Astrocyte (in vitro differentiated cells and primary cell): ENCODE measurements at places on chromosomes 16 and 17. TPM values are rescaled to one million over a fixed set of nuclear protein-coding genes. Genes with fewer than 3 reads are reported as not detected.
A peak's percentile ranks its signal among the peaks of the same experiment; 100 is the strongest.

DNA sequence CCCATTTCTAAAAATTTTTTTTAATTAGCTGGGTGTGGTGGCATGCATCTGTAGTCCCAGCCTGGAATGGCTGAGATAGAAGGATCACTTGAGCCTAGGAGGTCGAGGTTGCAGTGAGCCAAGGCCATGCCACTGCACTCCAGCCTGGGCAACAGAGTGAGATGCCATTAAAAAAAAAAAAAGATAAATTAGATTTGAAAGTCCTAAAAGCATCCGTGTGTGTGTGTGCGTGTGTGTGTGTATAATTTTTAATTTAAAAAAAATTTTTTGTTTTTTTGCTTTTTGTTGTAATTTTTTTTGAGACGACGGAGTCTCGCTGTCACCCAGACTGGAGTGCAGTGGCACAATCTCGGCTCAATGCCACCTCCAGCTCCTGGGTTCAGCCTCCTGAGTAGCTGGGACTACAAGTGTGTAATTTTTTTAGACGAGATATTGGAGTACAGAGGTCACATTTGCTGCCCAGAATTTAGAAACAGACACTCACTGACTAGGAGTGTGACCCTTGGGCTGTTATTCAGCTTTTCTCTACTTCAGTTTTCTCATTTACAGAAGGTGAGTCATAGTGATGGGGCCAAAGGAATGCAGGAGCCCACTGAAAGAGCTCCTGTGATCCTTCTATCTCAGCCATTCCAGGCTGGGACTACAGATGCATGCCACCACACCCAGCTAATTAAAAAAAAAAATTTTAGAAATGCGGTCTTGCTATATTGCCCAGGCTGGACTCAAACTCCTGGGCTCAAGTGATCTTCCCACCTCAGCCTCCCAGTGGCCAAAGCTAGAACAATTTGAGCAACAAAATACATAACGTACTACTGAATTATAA lies 25.5 kb upstream of the TBX4 start:
- no peaks in the 10 kb centered on the region for H3K27me3 ChIP-seq
- DNase-seq, result peak; percentile 34
- no peak overlapping the region for H3K27ac ChIP-seq

DNA sequence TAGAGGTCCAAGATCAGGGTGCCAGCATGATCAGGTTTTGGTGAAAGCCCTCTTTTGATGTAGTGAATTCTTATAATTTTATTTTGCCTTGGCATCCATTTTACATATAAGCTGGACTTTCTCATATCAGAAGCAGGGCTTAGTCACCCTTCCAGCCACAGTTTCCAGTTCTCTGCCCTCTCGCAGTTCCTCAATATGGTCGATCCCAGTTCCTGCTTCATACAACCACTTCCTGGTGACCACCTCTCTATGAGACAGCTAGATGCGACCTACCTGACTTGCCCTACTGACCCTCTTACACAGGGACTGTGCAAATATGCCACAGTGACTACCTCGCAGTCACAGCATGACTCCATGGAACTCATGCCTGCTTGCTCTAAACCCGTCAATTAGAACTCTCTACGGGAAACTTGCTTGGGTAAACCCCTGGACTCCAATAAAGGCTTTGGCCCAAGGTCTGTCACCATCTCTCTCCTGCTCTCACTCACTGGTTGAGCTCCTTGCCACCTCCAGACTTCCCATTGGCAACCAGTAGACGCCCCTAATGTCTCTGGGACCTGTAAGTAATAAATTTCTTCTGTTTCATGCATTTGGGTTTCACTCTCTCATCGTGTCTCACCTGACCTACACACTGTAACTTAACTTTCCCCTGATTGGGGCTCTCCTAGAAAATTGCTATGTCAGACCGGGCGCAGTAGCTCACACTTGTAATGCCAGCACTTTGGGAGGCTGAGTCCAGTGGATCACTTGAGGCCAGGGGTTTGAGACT lies 21.4 kb downstream of the CD300LG start:
- no peak overlapping the region for H3K4me3 ChIP-seq
- H3K27ac ChIP-seq, result no peak overlapping the region
- no peaks in the 10 kb centered on the region for H3K36me3 ChIP-seq
- peaks cover 34% of the 10 kb centered on the region for H3K27me3 ChIP-seq

GRCh38 chr17:42183741-42184711 lies 1.2 kb downstream of the HCRT start:
- H3K36me3 ChIP-seq, result no peaks in the 10 kb centered on the region
- no peak overlapping the region for H3K27ac ChIP-seq
- peak; percentile 11 for DNase-seq

The DPEP2 gene
- total RNA-seq, result not detected in 2 replicates

The PRAC1 gene
- not detected in 2 replicates for total RNA-seq

- H3K4me1 ChIP-seq, result no peaks in the 10 kb centered on the region
- no peak overlapping the region for H3K27ac ChIP-seq
- no peak for DNase-seq
- H3K36me3 ChIP-seq, result no peaks in the 10 kb centered on the region
Observed at GRCh38 chr16:84013787-84014569, 28.6 kb downstream of the SLC38A8 start.

GRCh38 chr17:12634789-12635414 lies 30.8 kb upstream of the MYOCD start:
- peaks cover 13% of the 10 kb centered on the region for H3K4me1 ChIP-seq
- no peak overlapping the region for H3K4me3 ChIP-seq
- DNase-seq, result no peak
- H3K36me3 ChIP-seq, result no peaks in the 10 kb centered on the region
- no peaks in the 10 kb centered on the region for H3K27me3 ChIP-seq

- H3K27me3 ChIP-seq, result no peaks in the 10 kb centered on the region
- H3K4me1 ChIP-seq, result no peaks in the 10 kb centered on the region
- no peak overlapping the region for H3K27ac ChIP-seq
- no peaks in the 10 kb centered on the region for H3K36me3 ChIP-seq
- no peak for DNase-seq
Observed at GRCh38 chr17:50444841-50445715, 19.1 kb downstream of the ACSF2 start.

DNA sequence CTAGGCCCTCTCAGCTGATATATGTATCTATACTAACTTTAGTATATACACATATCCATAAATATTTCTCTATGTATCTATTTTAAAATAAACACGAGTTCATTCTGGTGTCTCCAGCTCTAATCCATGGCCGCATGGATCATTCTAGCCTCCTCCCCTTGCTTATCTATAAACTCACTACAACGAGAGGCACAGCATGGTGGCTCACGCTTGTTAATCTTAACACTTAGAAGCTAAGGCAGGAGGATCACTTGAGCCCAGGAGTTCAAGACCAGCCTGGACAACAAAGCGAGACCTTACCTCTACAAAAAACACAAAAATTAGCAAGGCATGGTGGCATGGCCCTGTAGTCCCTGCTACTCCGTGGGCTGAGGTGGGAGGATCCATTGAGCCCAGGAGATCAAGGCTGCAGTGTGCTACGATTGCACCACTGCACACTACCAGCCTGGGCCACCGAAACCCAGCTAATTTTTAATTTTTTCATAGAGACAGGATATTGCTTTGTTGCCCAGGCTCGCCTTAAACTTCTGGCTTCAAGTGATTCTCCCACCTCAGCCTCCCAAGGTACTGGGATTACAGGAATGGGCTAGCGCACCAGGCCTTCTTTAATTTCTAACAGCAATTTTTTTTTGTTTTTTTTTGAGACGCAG lies 3.9 kb upstream of the ZNF207 start:
- DNase-seq, result no peak
- H3K36me3 ChIP-seq, result no peaks in the 10 kb centered on the region
- H3K4me3 ChIP-seq, result no peak overlapping the region
- no peak overlapping the region for H3K27ac ChIP-seq

DNA sequence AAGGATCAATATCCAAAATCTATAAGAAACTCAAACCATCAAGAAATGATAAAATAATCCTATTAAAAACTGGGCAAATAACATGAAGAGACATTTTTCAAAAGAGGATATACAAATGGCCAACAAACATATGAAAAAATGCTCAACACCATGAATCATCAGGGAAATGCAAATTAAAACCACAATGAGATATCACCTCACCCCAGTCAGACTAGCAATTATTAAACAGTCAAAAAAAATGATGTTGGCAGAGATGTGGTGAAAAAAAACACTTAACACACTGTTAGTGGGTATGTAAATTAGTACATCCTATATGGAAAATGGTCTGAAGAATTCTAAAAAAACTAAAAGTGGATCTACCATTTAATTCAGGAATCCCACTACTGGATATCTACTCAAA lies 379.0 kb upstream of the SOX9 start:
- DNase-seq, result peak; percentile 36
- H3K4me1 ChIP-seq, result no peaks in the 10 kb centered on the region
- no peaks in the 10 kb centered on the region for H3K36me3 ChIP-seq
- H3K27ac ChIP-seq, result no peak overlapping the region
- no peak overlapping the region for H3K4me3 ChIP-seq
- no peaks in the 10 kb centered on the region for H3K27me3 ChIP-seq

The RASD1 gene
- 0.48 and 0.77 TPM in 2 replicates for total RNA-seq

The HSPB9 gene
- not detected in 2 replicates for total RNA-seq

The KRTAP9-2 gene
- not detected in 2 replicates for total RNA-seq

GRCh38 chr16:11563493-11564040 lies 23.2 kb downstream of the LITAF start:
- no peaks in the 10 kb centered on the region for H3K27me3 ChIP-seq
- H3K27ac ChIP-seq, result no peak overlapping the region
- H3K4me1 ChIP-seq, result no peaks in the 10 kb centered on the region

DNA sequence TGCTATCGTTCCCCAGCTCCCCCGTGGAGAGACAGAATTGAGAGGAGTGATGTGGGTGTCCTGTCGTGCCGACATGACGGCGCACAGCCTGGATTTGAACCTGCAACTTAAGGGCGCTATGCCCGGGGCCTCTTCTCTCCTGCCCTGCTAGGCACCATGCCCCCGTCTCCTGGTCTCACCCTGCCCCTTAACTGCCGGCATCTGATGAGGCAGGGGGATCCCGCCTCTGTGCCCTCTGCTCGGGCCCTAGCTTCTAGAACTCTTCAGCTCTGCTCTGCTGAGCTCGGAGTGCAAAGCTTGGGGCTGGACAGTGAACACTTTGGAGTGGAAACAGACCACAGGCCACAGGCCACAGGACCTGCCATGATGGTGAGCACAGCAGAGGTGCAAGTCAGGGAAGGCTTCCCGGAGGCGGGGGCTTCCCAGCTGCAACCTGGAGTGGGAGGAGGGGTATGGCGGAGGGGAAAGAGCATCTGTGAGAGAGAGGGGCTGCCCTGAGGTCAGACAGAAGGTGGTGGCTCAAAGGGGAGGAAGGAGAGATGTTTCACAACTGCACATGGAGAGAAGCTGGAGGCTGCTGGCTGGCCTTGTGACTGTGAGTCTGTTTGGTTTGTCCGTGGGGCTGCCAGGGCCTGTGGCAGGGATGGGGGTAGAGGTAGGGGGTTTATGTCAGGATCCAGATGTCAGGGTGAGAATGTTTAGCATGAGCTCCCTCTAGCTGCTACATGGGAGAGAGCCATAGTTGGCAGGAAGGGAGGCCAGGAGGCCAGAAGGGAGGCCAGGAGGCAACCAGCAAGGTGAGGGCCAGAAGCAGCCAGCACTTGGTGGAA lies 107.8 kb downstream of the CRLF3 start:
- DNase-seq, result no peak
- no peak overlapping the region for H3K4me3 ChIP-seq
- H3K27me3 ChIP-seq, result no peaks in the 10 kb centered on the region
- no peaks in the 10 kb centered on the region for H3K4me1 ChIP-seq
- H3K27ac ChIP-seq, result no peak overlapping the region

GRCh38 chr17:49873466-49873865 lies 25.6 kb upstream of the TAC4 start:
- DNase-seq, result no peak
- H3K27me3 ChIP-seq, result peaks cover 9% of the 10 kb centered on the region
- no peaks in the 10 kb centered on the region for H3K36me3 ChIP-seq
- no peak overlapping the region for H3K27ac ChIP-seq
- H3K4me3 ChIP-seq, result no peak overlapping the region

The TNFRSF13B gene
- total RNA-seq, result not detected in 2 replicates

DNA sequence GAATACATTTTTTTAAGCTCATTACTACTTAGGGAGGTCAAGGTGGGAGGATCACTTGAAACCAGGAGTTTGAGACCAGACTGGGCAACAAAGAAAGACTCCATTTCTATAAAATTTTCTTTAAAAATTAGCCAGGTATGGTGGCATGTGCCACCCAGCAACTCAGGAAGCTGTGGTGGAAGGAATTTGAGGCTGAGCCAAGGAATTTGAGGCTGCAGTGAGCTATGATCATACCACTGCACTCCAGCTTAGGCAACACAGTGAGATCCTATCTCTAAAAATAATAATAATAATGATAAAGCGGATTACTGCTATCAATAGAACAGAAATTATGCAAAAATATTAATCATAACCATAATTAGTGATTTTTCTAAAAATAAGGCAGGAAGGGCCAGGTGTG lies 170.3 kb downstream of the COPRS start:
- H3K27ac ChIP-seq, result no peak overlapping the region
- no peak overlapping the region for H3K4me3 ChIP-seq
- DNase-seq, result no peak
- no peaks in the 10 kb centered on the region for H3K27me3 ChIP-seq
- H3K4me1 ChIP-seq, result no peaks in the 10 kb centered on the region
- no peaks in the 10 kb centered on the region for H3K36me3 ChIP-seq

- no peaks in the 10 kb centered on the region for H3K4me1 ChIP-seq
- DNase-seq, result no peak
- no peak overlapping the region for H3K27ac ChIP-seq
- H3K36me3 ChIP-seq, result no peaks in the 10 kb centered on the region
- H3K4me3 ChIP-seq, result no peak overlapping the region
Observed at GRCh38 chr17:80018917-80019651, 16.6 kb downstream of the TBC1D16 start.

The KPNA2 gene
- total RNA-seq, result 183 and 208 TPM in 2 replicates

DNA sequence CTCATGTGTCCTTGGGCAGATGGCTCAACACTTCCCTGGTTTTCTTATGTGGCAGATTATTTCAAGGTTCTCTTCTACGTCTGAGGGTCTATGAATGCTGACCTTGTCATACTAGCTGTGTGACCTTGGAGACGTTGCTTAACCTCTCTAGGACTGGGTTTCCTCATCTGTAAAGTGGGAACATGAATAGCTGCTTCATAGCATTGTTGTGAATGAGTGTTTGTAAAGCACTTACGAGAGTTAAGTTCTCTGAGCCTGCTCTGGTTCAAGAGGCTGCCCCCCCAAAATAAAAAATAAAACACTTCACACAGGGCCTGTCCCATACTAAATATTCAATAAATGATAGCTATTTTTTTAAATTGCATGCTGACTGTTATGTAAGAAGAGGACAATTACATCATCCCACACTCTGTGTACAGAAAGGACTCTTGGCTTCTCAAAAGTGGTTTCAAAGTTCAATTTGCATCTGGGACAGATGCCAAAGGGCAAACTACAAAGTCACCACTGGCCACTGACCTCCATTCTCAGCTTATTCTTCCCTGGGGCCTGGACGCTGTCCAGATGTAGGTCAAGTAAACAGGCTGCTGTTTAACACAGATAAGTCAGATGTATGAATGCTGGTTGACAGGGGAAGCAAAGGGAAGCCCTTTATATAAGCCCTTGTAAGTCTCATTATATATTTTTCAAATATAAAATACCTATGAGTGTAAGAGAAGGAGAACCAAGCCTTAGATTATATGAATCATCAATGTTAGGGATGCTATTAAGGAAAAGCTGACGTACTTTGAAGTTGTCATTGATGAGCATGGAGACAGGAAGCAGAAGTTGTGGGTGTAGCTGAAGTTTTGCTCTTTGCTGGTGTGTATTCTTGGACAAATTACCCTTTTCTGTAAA lies 15.4 kb upstream of the NDEL1 start:
- H3K4me3 ChIP-seq, result no peak overlapping the region
- peaks cover 30% of the 10 kb centered on the region for H3K27me3 ChIP-seq
- no peaks in the 10 kb centered on the region for H3K36me3 ChIP-seq
- H3K4me1 ChIP-seq, result peaks cover 5% of the 10 kb centered on the region
- DNase-seq, result peak; percentile 45

- H3K4me1 ChIP-seq, result peaks cover 12% of the 10 kb centered on the region
- no peak overlapping the region for H3K4me3 ChIP-seq
Observed at GRCh38 chr17:81287741-81288430, 7.2 kb downstream of the SLC38A10 start.

The DDX28 gene
- 5.5 and 6.2 TPM in 2 replicates for total RNA-seq
